ENCODE measurements at places on chromosomes 6 and 20.

GRCh38 chr6:12359036-12359435 lies 68.9 kb downstream of the EDN1 start:
- no peak for DNase-seq

- no peak for DNase-seq
These were observed 190.6 kb upstream of the TCF21 start for GRCh38 chr6:133698272-133698671.

GRCh38 chr6:16754274-16754673 lies 7.0 kb downstream of the ATXN1 start:
- DNase-seq = no peak

GRCh38 chr20:32411955-32412706 lies 54.0 kb downstream of the ASXL1 start:
- no peak for DNase-seq

DNA sequence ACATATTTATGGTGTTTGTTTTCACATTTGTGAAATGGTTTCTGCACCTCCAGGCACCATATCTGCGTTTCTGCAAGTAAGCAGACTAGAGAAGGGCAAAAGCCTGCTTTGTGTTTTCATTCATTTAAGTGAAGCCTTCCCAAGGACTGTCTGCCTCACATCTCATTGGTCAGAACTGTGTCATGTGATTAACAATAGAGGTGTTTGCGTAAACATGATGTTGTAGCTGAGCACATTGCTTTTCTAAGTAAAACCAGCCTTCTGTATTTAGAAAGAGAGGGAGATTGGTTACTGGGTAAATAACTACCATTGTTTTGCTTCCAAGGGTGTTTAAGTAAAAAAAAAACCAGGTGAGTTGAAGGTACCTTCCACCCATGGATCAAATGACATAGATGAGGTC lies 39.7 kb downstream of the SH3BGRL2 start:
- DNase-seq = no peak

- no peak for DNase-seq
These were observed 30.9 kb upstream of the CCN5 start for GRCh38 chr20:44684047-44684967.
